ENCODE measurements at places on chromosomes 2 and 18.
A peak's percentile ranks its signal among the peaks of the same experiment; 100 is the strongest.

- DNase-seq = peak; percentile 39
These were observed 52.5 kb upstream of the CAVIN2 start for GRCh38 chr2:191899410-191899809.

GRCh38 chr2:79824086-79824786 is 311.4 kb downstream of the CTNNA2 start:
- DNase-seq = no peak

DNA sequence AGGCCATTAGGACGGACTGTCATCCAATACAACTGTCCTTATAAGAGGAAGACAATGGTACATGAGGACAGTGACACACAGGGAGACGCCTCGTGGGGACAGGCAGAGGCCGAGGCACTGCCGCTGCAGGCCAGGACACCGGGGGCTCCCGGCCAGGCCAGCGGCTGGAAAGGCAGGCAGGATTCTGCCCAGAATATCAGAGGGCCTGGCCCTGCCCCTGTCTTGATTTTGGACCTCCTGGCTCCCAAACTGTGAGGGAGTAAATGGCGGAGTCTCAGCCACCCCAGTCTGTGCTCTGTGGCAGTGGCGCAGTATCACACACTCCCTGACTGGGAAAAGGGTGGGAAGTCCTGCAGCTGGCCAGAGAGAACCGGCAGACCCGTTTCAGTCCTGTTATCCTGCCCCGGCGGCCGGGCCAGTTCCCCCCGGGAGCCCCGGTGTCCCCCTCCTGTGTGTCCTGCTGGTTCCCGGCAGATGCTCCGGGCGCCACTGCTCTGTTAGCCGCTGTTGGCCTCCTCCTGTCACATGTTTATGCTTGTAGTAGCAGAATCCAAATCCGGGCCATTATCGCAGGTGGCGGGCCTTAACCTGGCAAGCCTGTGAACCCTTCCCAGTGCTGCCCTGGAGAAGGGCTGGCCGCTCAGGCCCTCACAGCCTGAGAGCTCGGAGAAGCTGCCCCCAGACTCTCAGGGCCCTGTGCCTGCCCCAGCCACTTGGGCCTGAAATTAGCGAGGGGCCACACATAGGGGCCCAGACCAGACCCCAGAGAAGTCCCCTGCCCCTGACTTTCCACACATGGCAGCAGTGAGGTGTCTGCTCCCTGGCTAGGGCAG is 31.4 kb upstream of the TAF1B start:
- DNase-seq = no peak

DNA sequence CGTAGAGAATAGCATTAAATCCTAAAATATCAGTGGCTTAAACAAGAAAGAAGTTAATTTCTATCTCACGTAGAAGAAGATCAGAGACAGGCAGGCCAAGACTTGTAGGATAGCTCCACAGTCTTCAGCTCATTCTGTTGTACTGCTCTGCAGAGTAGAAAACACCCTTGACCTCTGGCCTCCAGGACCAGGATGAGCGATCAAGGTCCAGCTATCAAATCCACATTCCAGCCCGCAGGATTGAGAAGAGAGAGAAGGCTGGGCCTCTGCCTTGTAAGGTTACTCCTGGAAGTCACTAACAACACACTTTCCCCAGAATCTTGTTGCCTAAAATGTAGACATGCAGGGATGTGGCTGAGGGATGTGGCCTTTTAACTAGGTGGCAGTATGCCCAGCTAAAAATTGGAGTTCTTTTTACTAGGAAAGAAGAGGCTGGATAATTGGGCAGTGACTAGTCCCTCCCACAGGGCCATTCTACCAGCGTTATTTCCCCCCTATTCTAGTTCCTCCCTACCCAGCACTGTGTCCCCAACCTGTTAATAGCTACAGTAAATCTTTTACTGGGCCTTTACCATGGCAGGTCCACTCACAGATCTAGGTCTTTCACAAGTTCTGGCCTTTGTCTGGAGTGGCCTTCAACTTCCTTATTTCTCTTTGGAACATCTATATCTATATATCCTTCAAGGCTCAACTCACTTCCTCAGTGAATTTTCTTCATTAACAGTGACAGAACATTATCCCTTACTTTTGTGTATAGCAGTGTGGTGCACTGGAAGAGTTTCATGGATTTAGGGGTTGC is 165.0 kb downstream of the DIS3L2 start:
- DNase-seq = no peak

DNA sequence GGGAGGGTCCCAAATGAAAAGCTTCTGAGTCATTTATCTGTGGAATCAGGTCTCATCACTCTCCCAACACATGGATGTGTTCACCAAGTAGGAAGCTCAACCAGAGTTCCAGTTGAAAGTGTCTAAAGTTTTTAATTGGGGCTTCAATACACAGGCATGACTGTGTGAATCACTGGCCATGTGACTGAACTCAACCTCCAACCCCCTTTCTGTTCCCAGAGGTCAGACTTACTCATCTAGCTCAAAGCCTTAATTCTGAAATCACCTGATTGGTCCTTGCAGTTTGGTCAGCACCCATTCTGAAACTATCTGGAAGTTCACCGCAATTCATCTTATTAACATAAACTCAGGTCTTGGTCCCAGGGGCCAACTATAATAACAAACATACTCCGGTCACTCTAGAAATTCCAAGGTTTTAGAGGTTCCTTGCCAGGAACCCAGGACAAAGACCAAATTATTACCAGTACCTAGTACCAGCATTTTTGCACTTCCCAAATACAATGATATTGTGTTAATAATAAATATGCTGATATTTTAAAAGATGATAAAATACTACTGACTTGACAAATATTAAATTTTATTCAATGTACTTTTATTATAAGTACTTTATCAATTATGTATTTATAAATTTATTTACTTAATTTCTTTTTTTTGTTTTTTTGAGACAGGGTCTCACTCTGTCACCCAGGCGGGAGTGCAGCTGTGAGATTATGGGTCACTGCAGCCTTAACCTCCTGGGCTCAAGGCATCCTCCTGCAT is 10.7 kb upstream of the RBM45 start:
- no peak for DNase-seq

DNA sequence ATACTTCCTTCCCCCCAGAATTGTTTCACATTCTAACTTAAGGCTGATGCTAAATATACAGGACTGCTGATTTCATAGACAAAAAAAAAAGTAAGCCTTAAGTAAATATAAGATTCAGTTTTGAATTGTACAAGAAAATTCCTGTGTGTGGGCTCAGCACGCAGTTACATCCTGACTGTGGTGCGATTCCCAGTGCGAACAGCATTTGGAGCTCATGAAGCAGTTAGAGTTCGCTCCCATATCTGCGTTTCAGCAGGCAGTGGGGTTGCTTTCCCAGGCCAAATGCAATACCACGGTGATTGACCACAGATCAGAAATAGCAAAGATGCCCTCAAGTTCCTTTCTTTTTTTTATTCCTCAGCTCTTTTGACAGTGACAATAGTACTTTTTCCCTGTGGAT is 75.6 kb downstream of the SATB2 start:
- peak; percentile 7 for DNase-seq

- DNase-seq = no peak
These were observed 687 bp downstream of the CTDP1 start for GRCh38 chr18:79680100-79680879.

DNA sequence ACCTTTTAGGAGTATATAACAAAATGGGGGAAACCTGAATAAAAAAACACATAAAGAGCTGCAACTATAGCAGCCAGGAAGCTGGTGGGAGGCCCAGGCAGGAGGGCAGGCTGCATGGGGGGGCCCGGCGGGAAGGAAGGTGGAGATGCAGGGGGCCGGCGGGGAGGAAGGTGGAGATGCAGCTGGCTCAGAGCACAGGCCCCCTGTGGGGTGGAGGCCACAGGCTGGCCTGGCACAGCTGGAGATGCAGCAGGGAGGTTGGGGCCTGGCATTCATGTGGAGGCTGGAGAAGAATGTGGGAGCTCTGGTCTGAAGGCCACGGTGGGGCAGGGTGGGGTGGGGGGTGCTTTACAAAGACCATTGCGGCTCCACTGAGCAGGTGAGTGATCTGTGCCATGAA is 31.4 kb downstream of the FAM228A start:
- DNase-seq = no peak

DNA sequence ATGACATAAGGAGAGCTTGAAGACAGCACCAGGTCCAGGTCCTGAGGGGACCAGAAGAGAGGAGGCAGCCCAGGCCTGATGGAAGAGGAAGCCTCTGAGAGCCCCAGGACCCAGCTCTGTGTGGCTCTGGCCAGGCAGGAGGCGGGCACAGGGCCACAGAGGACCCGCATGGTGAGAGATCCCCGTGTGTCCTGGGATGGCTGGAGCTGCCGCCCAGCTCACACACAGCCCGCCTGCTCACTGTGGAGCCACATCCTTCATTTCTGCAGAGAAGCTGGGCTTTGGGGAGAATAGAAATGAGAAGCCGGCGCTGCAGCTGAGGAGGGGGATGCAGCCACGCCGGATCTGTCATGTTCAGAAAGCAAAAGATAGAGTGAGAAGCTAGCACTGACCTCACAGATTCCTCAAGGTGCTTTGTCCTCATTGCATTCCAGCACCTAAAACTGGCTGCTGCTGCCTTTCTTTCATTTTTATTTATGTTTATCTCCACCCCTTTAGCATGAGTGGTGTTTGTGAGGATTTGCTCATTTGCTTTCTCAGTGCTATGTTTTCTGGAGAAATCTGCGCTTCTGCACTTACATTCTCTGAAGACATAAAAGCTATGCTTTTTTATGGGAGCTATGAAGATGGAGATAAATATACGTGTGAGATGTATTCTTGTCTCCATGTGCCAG is 307.6 kb upstream of the MYT1L start:
- no peak for DNase-seq

- DNase-seq = no peak
These were observed 336.7 kb upstream of the CNTNAP5 start for GRCh38 chr2:123688231-123688940.

DNA sequence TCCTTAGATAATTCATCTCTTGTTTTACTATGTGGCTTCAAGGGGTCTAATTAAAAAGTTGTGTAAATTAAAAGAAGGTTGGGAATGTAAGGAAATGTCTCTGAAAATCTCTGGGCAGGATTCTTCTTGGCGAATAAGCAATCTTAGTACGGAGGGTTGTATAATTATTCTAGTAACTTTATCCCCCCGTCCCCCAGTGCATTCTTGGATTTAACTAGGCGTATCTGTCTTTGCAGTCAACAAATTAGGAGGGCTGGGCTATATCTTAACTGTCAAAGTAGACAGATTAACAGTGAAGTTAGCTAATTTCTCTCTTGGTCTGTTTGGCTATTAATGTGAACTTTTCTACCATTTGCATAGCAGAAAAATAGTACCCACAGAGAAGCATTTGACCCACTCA is 329.8 kb upstream of the THUMPD2 start:
- DNase-seq = no peak

- DNase-seq = peak; percentile 15
These were observed 29.7 kb downstream of the IKZF2 start for GRCh38 chr2:213121690-213122089.

- DNase-seq = no peak
These were observed 14.4 kb downstream of the PPP1CB start for GRCh38 chr2:28766070-28766469.

DNA sequence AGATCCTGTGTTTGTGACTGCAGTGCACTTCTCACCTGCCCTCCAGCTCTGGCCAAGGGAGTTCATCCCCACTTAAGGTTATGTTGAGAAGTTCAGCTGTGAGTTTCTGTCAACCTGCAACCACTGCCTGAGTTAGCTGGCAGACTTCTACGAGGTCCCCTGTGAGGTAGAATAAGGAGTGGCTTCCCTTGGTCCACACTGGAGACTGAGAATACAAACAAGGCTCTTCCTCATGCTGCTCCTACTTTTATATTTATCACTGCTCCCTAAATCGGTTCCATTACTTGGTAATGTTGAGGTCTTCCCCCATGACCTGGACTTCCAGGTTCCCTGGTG is 353.2 kb upstream of the CWC22 start:
- no peak for DNase-seq

GRCh38 chr18:23810396-23810795 is 121.1 kb downstream of the LAMA3 start:
- DNase-seq = no peak

GRCh38 chr2:226088366-226088674 is 688.8 kb downstream of the NYAP2 start:
- DNase-seq = no peak

DNA sequence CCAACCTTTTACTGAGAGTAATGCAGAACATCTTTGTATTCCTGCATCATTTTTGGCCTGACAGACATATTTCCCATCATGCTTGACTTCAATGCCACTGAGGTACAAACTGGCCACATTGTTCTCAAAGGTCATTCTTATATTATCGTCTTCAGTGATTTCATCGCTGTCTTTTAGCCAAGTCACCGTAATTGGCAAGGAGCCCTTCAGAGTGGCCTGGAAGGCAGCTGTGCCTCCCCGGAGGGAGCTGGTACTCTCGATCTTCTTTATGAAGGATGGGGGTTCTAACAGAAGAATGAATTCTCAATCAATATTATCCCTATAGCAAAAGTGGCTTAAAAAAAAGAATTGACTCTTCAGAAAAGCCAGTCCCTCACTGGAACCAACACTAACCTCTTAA is 75.9 kb downstream of the TTN start:
- DNase-seq = no peak

DNA sequence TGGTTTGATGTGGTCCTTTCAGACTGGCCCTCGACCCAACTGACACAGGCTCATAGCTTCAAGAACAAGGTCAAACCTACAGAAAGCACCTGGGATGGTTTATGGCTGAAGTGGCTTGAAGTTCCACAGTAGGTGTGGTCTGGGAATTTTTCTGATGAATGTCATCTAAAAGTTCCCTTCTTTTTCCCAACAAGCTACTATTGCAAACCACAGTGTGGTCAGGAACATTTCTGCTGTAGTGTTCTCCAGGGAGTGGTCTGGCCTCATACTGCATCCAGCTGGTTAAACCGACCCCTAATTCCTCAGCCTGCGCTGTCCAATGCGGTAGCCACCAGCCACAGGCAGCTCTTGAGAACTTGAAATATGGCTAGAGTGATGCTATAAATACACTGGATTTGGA is 92.7 kb downstream of the FAM124B start:
- no peak for DNase-seq

- no peak for DNase-seq
These were observed 231.4 kb downstream of the HAUS1 start for GRCh38 chr18:46335534-46336101.

DNA sequence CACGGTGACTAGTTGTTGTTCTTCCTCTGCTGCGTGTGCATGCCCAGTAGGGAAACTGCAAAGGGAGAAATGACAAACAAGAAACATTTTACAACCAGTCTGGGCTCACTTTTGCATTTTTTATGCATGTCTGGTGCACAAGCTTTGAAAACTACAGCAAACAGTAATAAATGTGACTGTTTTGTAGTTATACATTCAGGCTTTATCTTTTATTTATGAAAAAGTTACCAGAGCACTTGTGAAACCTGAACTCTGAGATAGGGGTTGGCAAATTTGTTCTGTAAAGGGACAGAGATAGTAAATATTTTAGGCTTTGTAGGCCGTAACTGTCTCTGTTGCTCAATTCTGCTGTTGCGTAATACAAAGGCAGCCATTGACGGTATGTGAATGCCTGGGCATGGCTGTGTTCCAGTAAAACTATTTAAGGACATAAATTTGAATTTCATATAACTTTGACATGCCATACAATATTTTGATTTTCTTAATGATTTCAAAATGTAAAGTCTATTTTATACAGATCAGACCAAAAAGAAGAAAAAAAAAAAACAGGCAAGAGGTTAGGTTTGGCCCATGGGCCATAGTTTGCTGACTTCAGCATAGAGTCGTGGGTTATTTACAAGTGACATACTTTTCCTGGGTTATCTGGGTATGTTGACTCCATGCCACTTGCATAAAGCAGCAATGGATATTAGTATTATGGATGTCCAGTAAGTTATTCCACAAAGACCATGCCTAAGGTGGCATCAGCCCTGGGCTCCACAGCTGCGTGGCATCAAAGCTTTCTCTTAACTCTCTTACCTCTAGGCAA is 53.6 kb upstream of the EML6 start:
- peak; percentile 73 for DNase-seq

Data from Ammon's horn (tissue), 1 donor.